Neural crest cell (in vitro differentiated cells): ENCODE measurements at places on chromosomes 3 and 15. TPM values are rescaled to one million over a fixed set of nuclear protein-coding genes. Genes with fewer than 3 reads are reported as not detected.

The ASTE1 gene
- total RNA-seq: 9.3 and 11.4 TPM in 2 replicates

The ZNF774 gene
- 5.9 and 6.2 TPM in 2 replicates for total RNA-seq

The ANKRD63 gene
- not detected in 2 replicates for total RNA-seq

The FRMD4B gene
- 17.2 and 18.5 TPM in 2 replicates for total RNA-seq

The HCN4 gene
- 4.0 and 4.1 TPM in 2 replicates for total RNA-seq
